ENCODE measurements at places on chromosomes 6 and 20.

GRCh38 chr6:168828800-168829199 is 387.8 kb downstream of the SMOC2 start:
- no peak for DNase-seq

DNA sequence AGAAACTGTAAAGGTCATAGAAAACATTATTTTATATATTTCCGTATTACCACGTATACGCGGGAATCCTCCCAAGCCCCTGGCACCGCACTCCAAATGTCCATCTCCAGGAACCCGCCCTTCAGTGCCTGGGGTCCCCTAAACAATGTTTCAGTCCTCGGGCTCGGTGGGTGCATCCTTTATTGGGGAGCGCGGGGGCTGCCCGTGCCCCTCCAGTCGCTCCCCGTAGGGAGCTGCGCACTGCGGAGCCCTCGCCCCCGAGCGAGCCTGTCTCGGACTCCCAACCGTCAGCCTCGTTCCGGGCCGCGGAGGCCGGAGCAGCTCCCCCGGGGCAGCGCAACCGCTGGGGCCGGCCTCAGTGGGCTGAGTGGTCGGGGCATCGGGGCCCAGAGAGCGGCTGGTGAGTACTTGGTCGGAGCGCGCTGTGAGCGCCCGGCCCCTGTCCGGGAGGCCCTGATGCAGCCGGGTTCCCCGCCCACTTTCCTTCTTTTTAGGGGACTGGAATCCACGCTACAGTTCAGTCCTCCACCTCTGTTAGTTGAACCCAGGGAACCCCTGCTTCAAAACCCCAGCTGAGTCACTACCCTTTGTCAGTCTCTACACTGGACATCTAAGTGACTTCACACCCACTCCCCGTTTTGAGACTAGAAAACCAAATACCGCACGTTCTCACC is at the start of gene DNAH8:
DNAH8 (plus strand) TSS at position 296 of the 674 bp plus-strand sequence. CDS start 7,499 bp downstream, outside the sequence.
- no peak for DNase-seq

GRCh38 chr20:60407011-60407771 is 449.0 kb downstream of the CDH26 start:
- no peak for DNase-seq

DNA sequence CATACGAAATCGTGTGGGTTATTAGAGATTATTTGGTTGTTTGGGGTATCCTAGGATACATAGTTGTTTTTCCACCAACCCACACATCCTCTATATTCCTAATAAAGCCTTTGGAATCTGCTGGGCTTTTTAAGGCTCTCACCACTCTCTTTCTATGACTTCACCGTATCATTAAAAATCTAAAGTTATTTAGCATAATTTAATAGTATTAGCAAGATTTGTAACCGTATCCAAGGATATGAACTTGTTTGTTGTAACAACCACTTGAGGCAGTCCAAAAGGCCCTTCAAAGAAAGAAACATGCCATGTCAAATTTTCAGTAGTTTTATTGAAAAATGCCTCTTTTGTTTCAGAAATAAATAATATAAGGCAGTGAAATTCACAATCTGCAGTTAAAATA is 121.8 kb downstream of the COL12A1 start:
- DNase-seq, result no peak

DNA sequence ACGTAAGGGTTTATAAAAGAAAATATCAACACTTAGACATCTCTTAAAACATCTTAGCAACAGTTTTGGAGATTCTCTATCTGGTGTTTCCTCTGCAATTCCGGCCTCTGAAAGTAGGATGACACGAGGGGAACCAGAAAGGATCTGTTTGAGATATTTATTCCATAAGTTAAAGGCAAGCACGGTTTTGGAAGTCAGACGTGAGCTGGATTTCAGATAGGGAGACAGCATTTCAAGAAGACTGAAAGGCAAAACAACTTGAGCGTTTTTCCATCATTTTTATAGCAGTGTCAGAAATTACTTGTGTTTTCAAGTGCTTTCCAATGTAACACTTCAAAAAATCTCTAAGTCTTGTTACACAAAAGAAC is 52.9 kb upstream of the BTN3A2 start:
- DNase-seq, result no peak

DNA sequence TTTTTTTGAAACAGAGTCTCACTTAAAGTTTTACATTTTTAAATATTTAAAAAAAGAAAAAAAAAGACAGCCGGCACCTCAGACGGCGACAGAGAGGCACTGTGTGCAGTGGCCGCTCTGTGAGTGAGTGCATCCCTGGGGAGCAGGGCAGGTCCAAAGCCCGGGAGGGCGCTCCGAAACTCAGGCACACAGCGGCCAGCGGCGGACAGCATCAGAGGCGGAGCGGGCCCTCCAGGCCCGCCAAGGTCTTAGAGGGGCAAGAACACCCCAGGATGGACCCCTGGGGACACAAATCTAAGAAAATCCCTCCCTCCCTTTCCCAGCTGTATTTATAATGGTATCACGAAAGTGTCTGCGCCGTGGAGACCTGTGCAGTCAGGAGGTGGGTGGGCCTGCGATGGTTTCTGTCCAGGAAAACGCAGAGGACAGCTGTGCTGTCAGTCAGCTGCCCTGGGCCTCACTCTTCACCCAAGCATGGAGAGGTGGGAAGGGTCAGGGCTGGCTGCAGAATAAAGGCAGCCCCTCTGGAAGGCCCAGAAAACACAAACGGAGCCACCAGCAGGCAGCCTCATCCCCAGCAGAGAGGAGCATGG is 43.8 kb downstream of the TAF4 start:
- DNase-seq, result no peak

GRCh38 chr6:124110514-124110913 is 306.8 kb downstream of the NKAIN2 start:
- no peak for DNase-seq

GRCh38 chr6:127058936-127059335 is 59.5 kb upstream of the RSPO3 start:
- no peak for DNase-seq

DNA sequence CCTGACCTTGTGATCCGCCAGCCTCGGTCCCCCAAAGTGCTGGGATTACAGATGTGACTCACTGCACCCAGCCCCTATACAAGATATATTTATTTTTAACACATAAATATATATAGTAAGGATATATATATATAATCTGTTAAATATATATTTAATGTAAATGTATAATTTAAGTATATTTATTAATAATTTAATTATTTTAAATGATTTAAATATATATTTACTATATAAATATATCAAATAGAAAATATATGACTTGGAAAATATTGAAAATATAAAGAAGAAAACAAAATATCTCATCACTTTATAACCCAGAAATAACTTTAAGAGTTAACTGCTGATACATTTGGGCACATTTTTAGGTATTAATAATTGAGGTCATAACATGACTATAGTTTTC is 324.7 kb downstream of the SYNE1 start:
- DNase-seq, result no peak

- DNase-seq, result no peak
Measured at GRCh38 chr20:40925829-40926510, 102.7 kb upstream of the TOP1 start.

DNA sequence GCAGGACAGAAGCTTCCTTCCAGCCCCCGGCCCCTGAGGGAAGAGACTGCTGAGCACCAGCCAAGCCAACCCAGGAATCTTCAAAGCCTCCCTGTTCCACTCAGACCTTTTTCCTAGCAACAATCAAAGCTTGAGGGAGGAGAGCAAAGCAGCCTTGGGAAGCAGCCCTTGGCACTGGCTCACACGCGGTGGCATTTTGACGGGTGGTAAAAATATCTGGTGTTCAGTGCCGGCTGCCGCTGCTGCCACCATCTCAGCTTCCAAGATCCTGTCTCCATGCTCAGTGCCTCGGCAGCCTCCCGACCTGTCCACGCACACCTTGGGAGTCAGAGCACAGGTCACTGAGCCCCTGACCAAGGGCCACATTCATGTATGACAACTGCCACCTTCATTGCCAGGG is 170.1 kb downstream of the LRFN2 start:
- no peak for DNase-seq

- DNase-seq, result no peak
Measured at GRCh38 chr6:157849288-157850017, 26.4 kb downstream of the SNX9 start.

DNA sequence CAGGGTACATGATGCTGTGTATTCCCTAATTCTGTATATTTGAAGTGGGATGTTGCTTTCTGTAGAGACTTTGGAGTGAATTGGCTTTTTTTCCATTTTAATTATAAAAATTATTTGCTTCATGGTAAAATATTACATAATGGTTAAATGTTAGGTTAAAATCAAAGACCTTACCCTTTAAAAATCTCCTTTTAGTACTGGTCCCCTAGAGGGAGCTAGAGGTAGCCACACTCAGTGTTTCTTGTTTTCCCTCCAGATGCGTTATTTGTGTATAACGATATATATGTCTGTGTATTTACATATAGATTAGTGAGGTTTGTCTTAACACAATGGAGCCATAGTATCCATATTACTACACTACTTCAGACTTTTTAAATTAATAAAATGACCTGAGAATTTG is 146.7 kb downstream of the PLCB4 start:
- no peak for DNase-seq

- no peak for DNase-seq
Measured at GRCh38 chr6:168412456-168412855, 28.5 kb upstream of the SMOC2 start.

DNA sequence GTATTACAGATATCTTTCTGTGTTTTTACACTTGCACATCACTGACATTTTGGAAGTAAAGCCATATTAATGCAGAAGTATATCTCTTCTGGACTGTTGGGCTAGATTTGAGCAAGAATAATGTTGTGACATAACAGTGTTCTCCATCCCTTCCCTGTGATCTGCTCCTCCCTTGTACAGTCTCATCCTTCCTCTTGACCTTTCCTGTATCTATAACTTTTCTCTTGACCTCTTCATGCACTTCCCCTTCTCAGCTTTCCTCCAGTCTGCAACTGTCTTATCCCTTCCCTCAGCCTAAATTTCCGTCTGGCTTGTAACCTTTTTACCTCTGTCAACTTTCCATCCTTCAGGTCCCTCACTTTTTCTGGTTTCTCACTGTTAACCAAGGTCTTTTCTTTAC is 29.8 kb downstream of the NCOA3 start:
- no peak for DNase-seq

DNA sequence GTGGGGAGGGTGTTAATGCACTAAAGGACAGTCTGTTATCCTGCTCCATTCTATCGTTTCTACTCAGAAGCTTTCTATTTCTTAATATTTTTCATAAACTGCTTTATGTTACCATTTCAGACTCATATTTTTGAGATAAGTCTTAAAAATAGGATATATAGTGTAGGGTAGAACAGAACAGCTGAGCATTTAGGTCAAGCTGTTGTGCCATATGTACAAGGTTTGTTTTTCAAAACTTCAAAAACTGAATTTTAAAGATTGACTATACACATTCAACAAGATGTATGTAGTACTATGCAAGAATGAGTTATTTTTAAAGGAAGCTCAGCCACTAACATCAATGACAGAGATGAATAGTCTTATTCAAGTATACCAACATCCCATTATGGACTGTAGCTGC is 437.1 kb downstream of the PHF3 start:
- no peak for DNase-seq

DNA sequence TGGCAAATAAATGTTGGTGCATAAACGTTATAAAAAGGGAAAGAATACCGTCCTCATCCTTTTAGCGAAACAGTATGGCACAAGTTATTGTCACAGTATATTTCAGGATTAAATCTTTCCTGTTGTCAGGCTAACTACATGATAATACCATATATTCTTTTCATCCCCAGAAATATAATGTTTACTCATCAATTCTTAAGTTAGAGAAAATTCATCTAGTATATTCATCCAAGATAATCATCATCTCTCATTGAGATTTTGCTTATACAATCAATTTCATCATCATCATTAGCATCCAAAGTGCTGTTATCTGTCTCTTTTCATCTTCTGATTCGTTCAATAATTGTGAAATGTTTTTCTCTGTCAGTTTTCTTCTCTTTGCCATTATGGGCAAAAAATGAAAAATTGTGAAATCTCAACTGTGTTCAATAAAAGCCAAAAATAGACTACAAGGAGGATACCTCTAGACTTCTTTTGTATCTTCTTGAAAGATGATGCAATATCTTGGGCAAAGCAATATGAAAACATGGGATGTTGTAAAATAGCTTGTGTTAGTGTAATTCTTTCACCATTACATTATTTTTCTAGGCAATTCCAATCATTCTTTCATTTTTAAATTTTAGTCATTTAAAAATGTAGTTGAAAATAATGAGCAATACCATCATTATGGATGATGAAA is 2.6 kb downstream of the SPACA1 start:
- DNase-seq, result no peak

- no peak for DNase-seq
Measured at GRCh38 chr6:170090561-170090960, 200.3 kb downstream of the DLL1 start.

GRCh38 chr6:168683621-168684020 is 242.6 kb downstream of the SMOC2 start:
- no peak for DNase-seq

- DNase-seq, result no peak
Measured at GRCh38 chr20:51218603-51219002, 195.7 kb upstream of the KCNG1 start.

GRCh38 chr20:62663145-62664018 is 21.1 kb downstream of the SLCO4A1 start:
- no peak for DNase-seq

All from NK-92 treated with Interleukin-12 subunit alpha and Interleukin-12 subunit beta, amount 100 ng/mL, for 24 hours (cell line).